ENCODE measurements at places on chromosomes 2 and 18.

DNA sequence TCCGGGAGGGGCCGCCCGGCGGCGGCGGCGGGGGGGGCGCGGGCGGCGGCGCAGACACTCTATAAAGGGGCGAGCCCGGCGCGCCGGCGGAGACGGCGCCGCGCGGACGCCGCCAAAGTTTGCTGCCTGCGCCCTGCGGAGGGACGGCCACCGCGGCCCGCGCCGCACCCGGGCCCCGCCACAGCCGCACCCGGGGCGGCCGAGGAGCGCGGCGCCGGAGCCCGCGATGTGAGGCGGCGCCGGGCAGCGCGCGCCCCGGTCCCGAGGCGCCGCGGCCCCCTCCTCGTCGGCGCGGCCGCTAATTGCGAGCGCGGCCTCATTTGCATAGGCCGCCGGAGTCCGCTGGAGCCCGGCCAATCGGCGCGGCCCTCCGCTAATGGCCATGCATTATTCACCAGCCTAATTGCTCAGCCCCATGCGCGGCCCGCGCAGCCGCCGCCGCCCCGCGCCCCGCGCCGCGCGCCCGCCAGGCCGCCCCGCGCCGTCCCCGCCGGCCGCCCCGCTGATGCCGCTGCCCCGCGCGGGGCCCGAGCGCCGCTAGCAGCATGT is at the start of gene SALL3:
Gene SALL3, plus strand, starts transcription at position 89 of the 549 bp plus-strand sequence. Its CDS starts 457 bp downstream, at position 546.
- no peak for DNase-seq

DNA sequence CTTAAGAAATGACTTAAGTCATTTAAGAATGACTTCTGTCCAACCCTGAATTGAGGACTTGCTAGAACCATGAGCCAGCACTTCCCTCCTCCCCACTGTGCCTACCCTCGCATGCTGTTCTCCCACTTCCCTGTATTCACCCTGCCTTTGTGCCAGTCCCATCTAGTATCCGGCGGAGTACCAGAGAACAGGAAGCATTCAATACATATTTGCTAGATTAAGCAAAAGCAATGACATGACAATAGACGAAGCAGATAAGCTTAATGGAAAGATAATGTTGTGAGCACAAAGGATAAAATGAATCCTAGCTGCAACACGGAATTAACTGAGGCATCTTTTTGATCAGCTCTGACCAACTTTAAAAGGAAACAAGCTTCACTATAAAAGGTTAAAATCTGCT is 328.5 kb downstream of the TDRD15 start:
- DNase-seq: no peak

DNA sequence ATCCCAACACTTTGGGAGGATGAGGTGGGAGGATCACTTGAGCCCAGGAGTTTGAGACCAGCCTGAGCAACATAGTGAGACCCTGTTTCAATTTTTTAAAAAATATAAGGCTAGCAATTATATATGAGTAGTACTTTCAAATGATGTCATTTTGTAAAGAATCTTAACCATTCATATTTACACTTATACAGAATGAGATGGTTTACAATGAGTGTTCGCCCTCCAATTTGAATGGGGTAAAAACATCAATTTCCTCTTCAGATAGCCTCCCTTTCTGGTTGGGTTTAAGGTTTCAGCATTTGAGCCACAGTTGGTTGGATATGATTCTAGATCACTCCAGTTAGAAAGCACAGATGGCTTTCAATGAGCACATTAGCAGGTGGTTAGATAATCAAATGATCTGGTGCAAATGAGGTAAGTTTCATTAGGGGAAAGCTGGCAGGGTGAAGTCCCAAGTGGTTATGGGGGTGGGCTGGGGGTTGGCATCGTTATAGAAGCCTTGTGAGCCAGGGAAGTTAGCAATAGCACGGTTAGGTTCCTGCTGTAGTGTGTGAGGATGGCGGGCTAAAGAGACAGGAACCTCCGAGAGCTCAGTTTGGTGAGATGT is 63.9 kb downstream of the TRPM8 start:
- DNase-seq: no peak

GRCh38 chr2:37625796-37626571 is 45.5 kb downstream of the CDC42EP3 start:
- peak; percentile 24 for DNase-seq

GRCh38 chr2:143674051-143674450 is 544.8 kb downstream of the ARHGAP15 start:
- no peak for DNase-seq

GRCh38 chr2:218782528-218782844 is 539 bp downstream of the CYP27A1 start:
- DNase-seq: no peak

DNA sequence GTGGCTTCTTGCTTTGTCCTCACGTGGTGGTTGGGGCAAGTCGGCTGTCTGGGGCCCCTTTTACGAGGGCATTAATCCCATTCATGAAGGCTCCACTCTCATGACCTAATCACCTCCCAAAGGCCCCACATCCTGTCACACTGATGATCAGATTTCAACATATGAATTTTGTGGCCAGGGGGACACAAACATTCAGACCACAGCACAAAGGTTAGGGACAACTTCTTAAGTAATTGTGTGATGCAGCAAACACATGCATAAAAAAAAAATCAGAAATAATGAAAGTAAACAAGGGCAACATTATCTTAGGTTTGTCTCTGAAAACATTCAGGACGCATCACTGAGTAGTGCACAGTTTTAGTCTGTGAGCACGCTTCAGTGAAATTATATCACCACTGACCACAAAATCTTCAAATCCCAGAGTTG is 54.2 kb upstream of the FRZB start:
- DNase-seq: no peak

GRCh38 chr2:127581050-127581345 is 45.5 kb downstream of the MYO7B start:
- no peak for DNase-seq

- no peak for DNase-seq
Measured at GRCh38 chr2:11370377-11371091, 26.1 kb upstream of the ROCK2 start.

DNA sequence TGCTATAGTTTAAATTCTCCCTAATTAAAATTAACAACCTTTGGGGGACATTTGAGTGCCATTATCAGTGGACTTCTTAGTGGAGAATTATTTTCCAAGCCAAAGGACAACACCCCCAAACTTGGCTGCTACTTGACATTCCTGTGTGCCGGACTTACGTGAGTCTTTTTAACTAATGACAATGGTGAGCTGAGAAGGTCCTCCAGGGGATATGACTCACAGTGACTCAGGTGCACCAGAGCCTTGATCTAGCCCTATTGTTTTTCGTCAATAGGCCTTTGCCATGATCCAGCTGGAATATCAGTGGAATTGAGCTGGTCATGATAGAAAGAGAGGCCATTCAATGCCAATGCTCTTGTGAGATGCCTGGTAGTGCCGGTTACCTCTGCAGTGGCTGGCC is 118.1 kb upstream of the CXCR4 start:
- DNase-seq: no peak

- DNase-seq: no peak
Measured at GRCh38 chr2:85278361-85278760, 49.4 kb downstream of the TGOLN2 start.

GRCh38 chr18:25136416-25137196 is 215.4 kb downstream of the ZNF521 start:
- no peak for DNase-seq

GRCh38 chr2:167279810-167280209 is 391.5 kb downstream of the XIRP2 start:
- DNase-seq: no peak

DNA sequence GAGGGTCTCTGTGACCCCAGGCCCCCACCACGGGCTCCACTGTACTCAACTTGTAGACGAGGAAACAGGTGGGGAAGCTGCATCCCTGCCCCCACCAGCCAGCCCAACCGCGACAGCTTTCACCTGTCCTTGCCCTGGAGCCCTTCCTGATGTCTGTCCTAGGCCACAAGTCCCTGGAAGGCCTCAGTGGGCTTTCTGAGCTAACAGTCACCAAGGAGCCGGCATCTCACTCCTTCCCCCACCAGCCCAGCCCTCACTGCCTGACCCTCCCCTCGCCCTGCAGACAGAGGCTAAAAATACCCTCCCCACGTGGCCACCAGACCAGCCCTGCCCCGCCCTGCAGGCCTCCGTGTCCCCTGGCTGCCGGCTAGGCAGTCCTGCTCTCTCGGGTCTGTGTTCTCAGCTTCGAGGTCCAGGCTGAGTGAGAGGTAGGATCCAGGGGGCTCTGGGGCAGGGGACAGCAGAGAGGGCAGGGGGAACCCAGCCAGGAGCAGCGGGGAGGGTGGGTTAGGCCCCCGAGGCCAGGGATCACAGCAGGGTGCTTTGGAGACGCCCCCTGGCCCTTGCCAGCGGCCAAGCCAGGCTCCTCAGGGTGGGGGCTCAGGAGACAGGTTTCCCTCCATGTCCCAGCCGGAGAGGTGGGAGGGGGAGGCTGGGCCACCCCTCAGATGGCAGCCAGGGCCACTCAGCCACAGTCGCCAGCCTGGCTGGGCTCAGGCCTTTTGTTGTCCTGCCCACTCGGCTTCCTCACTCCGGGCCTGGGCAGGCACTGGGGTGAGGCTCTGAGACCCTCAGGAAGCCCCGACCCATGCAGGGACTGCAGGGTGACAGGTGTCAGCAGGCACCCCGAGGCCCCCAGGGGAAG is at the start of gene KLHL30:
Gene KLHL30, plus strand, starts transcription at position 338 of the 865 bp plus-strand sequence. CDS start 2,087 bp downstream, outside the sequence.
- DNase-seq: no peak

- DNase-seq: no peak
Measured at GRCh38 chr2:121446647-121447241, 83.9 kb upstream of the RNU4ATAC start.

- DNase-seq: no peak
Measured at GRCh38 chr18:24818441-24818840, 358.0 kb downstream of the HRH4 start.

DNA sequence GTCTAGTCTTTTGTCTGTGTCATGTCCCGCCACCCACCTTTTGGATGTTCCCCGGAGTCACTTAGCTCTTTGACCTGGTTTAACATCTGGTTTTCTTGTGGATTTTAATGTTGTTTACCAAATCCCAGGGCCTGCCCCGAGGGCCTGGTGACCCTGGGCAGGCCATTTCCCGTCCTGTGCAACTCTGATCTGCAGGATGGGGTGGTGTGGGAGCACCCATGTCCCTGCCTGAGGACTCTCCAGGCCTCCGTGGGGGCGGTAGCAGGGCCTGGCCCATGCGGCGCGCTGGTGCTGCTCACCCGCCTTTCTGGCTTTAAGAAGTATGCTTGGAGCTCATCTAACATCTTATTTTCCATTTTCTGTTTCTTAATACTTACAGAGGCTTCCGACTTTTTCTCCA is 10.7 kb downstream of the RAMP1 start:
- DNase-seq: no peak

- DNase-seq: no peak
Measured at GRCh38 chr2:143988082-143988481, 531.8 kb downstream of the ZEB2 start.

DNA sequence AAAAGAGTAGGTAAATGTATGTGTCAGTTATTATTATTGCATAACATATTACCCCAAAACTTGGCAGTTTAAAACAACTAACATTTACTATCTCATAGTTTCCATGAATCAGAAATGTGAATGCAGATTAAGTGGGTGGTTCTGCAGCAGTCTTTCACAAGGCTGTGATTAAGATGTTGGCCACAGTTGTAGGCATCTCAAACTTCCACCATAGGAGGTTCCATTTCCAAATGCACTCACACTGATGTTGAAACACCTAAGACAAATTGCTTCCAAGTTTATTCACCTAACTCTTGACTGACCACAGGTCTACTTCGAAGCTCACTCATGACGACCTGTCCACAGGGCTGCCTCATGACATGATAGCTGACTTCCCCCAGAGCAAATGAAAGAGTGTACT is 360.8 kb downstream of the GRB14 start:
- DNase-seq: no peak

- DNase-seq: no peak
Measured at GRCh38 chr2:191463790-191464189, 214.1 kb upstream of the NABP1 start.

GRCh38 chr2:151673016-151673415 is 61.3 kb downstream of the NEB start:
- no peak for DNase-seq

GRCh38 chr2:219252570-219252899 is 508 bp upstream of the TUBA4B start:
- no peak for DNase-seq

DNA sequence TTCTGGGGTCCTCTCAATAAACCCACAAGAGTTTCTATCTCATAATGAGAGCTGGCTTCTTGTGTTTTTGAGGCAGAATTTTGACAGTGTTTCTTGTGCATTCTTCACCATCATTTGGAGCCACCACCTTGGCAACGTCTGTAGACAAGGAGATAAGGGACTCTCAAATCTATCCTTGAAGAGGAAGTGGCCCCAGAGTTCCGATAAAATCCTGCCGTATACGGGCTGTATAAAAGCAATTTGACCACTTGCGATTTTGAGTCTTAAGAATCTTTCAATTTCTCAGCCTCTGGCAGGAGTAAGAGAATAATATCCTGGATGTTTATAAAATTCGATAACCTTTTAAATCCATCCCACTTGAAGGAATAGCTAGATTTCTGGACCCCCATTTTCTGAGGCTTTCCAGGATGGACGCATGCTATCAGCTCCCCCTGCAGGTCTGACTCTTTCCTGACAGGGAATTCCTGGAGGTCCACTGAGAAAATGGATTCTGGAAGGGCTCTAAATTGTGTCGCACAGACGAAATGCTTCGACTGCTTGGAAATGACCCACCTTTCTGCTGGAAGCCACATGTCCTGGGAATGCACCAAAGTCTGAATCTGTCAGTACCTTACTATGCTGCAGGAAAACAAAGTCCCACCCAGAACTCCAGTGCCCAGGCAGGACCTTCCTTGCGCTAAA is 54.1 kb downstream of the E2F6 start:
- no peak for DNase-seq

- no peak for DNase-seq
Measured at GRCh38 chr2:182581196-182581935, 134.7 kb upstream of the DNAJC10 start.

DNA sequence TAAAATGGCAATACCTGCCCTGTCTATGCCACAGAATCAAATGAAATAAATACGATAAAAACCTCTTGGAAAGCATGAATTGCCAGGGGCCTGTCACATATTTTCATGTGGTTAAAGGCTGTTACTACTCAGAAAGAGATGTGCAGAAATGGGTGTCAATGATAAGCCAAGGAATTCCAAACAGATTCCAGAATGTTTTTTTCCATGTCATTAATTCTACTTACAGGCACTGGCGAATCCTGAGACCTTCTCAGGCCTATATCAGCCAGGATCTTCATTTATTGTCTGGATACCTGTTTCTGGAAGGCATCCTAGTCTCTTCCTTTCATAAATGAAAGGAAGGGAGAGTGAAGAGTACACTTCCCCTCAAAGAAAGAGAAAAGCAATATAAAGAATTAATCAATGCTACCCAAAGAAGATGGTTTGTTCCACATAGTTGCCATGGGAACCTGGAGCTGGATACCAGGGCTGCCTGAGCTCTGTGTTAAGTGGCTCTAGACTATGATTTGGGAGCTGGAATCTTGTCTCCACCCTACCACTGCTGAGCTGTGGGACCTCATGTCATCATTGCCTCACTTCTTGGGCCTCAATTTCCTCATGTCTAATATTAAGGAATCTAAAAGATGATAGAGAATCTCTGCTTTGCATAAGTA is 335.1 kb upstream of the SKOR2 start:
- no peak for DNase-seq

DNA sequence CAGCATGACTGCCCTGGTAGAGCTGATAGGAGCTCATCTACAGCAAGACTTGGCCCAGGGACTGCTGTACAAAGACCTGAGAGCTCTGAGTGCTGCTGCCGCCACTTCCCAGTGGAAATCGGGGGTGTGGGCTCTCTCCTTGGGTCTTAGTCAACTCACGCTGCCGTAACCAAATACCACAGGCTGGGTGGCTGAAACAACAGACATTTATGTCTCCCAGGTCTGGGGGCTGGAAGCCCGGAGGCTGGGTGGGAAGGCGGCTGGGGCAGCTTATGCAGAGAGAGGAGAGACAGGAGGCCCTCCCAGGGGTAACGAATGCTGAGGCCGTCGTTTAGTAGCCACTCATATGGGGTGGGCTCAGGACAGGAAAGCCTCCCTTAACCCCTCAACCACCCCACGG is 15.4 kb upstream of the MAL start:
- no peak for DNase-seq

Data from stimulated activated CD8-positive, alpha-beta memory T cell treated with anti-CD3 and anti-CD28 coated beads, Interleukin-2, amount 100 ng/mL, for 1 hour (primary cell).